Sciatic nerve (tissue), 2 donors: ENCODE measurements at places on chromosomes 11 and 22. TPM values are rescaled to one million over a fixed set of nuclear protein-coding genes. Genes with fewer than 3 reads are reported as not detected.
A peak's percentile ranks its signal among the peaks of the same experiment; 100 is the strongest.

DNA sequence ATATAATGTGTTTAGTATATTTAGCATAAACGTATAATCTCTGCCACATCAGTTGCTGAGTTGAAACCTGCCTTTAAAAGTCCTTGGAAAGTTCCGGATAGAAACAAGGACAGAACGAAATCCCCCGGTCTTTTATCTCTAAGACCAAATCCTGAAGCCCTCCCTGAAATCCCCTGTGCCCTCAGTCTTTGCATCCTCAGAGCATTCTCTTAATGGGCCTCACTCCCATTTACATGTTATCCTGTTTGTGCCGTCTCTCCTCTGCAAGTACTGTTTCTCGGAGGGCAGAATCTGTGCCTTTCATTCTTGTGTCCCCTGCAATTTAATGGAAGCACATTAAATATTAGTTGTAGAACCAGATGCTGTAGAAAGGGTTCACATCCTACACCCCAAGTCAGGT lies 56.0 kb downstream of the ZNRF3 start:
- no peak for DNase-seq

GRCh38 chr11:15159085-15159484 lies 44.4 kb downstream of the INSC start:
- DNase-seq: no peak

DNA sequence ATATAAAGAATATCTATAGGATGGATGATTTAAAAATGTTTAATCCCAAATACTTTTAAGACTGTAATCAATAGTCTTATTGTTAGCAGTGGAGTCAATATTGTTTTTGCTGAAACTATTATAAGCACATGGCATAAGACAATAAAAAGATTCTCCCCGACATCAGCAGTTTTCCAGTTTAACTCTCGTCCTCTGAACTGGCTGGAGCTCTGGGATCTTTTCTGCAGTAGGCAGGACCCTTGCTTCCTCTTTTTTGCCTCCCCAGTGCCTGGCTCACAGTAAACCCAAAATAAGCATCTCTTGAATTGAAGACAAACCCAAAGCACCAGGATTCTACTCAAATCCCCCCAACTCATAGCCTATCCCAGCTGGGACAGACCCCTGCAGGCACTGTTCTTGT lies 32.9 kb downstream of the KCNJ1 start:
- DNase-seq: no peak

- DNase-seq: peak; percentile 82
Observed at GRCh38 chr22:19679522-19680101, 34.7 kb upstream of the SEPTIN5 start.

DNA sequence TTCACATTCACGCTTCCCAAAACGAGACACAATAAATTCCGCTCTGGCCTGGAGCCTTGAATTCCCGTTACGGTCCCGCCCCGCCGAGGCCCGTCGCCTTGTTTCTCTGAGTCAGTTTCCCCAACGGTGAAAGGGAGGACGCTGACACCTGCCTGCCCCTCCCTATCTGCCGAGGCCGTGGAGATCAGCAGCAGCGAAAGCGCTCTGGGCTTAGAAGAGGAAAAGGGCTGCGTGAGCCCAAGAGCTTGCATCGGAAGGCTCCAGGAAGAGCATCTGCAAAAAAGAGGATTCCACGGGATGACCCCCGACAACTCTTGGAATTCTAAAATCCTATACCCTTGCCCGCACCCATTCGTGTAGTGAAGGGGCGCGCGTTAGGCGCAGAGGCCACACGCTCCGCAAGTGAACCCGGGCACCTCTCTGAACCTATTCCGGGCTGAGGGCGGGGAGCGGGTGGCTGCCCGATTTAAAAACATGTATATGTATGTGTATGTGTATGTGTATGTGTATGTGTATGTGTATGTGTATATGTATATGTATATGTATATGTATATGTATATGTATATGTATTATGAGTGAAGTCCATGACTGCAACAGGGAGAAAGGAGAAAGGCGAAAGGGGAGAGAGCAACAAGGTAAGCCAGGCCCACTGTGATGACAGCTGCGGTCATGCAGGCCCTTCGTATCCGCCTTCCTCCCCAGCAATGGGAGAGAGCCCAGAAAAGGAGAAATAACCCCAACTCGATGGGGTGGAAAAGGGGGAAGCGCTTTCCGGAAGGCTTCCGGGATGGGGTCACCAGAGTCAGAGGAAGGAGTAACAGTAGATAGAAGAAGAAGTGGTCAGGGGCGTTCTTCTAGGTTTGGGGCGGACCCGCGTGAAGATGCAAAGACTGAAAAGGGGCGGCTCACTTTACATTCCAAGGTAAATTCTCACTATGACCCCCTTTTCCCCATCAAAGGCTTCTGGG lies 948 bp upstream of the MRTFA start:
- peak; percentile 65 for DNase-seq

- DNase-seq: no peak
Observed at GRCh38 chr22:50694099-50694605, 21.5 kb downstream of the SHANK3 start.

- DNase-seq: no peak
Observed at GRCh38 chr11:22703040-22703439, 36.6 kb downstream of the GAS2 start.

PAX6 gene
- total RNA-seq: not detected

- no peak for DNase-seq
Observed at GRCh38 chr11:43868852-43869567, 11.6 kb upstream of the ALKBH3 start.

DNA sequence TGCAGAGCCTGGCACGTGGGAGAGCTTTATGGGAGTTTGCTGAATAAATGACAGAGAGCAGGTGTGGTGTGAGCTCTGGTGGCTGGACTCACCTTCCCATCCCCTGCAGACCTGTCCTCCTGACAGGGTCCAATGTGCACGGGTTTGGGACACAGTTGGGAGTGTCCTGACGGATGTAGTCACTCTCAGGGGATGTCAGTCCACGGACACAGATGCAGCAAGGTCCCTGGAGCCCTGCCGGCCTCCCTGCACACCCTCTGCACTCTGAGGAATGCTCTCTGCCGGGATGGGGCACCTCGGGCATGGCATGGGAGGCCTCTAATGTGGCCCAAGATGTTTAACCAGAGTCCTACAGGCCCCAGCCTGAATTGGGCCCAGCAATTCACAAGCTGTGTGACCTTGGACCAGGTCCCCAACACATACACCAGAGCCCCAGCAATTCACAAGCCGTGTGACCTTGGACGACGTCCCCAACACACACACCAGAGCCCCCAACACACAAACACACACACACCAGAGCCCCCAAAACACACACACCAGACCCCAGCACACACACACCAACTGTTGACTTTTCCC lies 30.0 kb upstream of the RFPL3 start:
- no peak for DNase-seq

RFPL2 gene
- total RNA-seq: not detected

SLC22A8 gene
- total RNA-seq: not detected

DNA sequence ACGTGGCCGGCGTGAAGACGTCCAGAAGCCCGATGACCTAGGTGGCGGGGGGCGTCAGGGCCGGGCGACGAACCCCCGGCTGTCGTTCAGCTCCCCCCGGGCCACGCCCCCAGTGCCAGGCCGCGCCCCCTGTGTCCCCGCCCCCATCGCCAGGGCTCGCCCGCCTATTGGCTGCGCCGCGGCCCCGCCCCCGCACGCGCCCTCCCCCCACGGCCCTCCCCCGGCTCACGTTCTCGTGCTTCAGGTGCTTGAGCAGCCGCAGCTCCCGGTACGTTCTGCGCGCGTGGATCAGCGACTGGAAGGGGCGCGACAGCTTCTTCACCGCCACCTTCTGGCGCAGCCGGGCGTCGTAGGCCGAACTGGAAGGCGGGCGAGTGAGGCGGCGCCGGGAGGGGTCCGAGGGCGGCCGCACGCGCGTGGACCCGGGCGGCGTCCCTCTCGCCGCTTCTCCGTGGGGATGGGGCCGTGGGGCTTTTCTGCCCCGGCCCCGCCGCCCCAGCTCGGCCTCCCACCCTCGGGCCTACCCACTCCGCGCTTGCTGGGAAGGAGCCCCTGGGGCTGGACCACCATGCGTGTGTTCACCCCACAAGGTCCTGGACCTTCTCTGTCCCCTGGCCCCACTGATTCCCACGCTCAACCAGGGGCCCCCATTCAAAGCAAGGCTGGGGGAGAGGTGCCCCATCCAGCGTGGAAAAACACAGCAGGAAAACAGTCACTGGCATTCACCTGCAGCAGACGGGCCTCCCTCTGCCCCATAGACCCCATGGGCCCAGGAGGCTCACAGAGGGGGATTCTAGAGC lies 2.4 kb downstream of the MAPK11 start:
- DNase-seq: peak; percentile 84

PICALM gene
- total RNA-seq: 314 TPM

- no peak for DNase-seq
Observed at GRCh38 chr11:85483861-85484260, 143.3 kb downstream of the DLG2 start.

ST14 gene
- total RNA-seq: 2.8 TPM

DNA sequence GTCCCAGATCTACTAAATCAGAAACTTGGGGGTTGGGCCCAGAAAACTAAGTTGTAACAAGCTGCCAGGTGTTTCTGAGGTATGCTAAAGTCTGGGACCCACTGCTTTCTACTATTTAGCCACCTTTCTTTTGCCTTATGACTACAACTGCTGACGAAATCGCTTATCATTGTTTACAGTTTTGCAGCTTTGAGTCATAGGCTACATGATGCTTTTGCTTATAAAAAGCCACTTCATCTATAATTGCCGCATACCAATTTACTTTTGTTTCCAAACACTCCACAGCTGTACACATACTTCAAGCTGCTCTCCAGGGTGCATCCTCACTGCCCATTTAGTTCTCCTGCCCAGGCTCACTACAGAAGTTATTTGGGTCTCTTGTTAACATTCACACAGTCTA lies 144.7 kb downstream of the ENTHD1 start:
- DNase-seq: no peak

DEUP1 gene
- not detected for total RNA-seq

GRCh38 chr11:16812274-16812673 lies 73.8 kb downstream of the C11orf58 start:
- DNase-seq: no peak

ANKK1 gene
- total RNA-seq: 0.98 TPM

GRCh38 chr11:103907548-103908455 lies 128.6 kb upstream of the DDI1 start:
- DNase-seq: no peak

GRCh38 chr11:112616327-112617097 lies 344.7 kb upstream of the NCAM1 start:
- DNase-seq: no peak

ROM1 gene
- total RNA-seq: 15.2 TPM

- no peak for DNase-seq
Observed at GRCh38 chr22:37624017-37624365, 15.4 kb downstream of the GGA1 start.

DNA sequence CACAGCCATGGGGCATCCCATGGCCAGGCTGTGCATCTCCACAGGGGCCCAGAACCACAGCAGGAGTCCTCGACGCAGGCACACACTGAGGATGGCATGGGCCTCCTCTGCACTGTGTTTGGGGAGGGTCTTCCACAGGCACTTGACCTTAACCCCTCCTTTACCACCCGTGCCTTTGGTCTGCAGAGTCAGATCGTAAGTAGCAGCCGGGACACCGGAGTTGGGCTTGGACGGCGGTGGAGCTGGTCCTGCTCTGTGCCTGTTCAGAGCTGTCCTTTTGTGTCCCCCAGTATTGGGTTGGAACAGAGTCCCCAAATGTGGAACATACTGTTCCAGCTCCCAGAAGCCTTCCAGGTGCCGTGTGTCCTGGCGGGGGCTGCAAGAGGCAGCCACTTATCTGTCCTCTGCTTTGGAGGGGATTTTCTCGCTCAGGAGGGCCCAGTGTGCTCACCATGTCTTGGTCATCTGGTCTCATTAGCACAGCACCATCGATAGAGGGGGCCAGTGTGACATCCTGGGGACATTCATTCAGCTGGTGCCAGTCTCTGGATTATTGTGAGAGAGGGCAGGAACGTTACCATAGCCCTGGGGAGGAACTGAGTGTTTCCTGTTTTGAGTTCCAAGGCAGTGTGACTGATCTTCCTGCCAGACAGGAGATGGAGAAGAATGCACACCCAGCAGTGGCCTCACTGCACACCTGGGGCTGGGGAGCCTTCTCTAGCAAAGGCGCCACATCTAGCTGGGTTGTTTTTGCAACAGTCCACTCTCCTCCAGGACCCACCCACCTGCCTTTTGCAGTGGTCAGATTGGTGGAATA lies 12.4 kb downstream of the CRELD2 start:
- DNase-seq: no peak

DNA sequence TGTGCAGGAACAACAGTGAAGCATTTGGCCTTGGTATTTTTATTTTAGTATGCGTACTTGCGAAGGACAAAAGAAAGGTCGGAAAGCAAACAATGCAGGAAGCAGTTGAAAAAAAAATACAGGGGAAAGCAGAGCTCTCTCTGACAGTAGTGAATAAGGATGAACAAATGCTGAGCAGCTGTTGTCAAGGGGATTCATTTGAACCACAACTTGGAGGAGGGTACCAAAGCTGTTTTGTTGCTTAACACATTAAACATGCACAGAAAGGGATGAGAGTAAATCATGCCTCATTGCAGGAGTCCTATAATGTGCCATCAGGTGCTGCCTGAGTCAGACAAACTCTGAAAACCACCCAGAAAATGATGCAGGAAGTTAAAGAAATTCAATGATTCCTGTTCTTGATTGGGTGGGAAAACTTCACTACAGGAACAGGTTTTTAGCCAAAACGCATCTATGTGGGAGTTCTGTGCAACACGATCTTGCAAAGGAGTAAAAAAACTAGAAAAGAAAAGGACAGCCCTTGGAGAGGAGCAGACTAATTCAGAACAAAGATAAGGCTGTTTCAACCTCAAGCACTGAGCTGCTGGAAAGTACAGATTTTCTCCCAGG lies 2113.5 kb downstream of the LRRC4C start:
- no peak for DNase-seq

- peak; percentile 17 for DNase-seq
Observed at GRCh38 chr11:131666006-131666405, 295.6 kb downstream of the NTM start.

GRCh38 chr11:64290352-64291261 lies 495 bp upstream of the KCNK4 start:
- no peak for DNase-seq

GRCh38 chr11:8289492-8289918 lies 25.8 kb upstream of the LMO1 start:
- peak; percentile 17 for DNase-seq

OR10D3 gene
- total RNA-seq: not detected

- no peak for DNase-seq
Observed at GRCh38 chr22:39926753-39927152, 25.9 kb downstream of the GRAP2 start.

DNA sequence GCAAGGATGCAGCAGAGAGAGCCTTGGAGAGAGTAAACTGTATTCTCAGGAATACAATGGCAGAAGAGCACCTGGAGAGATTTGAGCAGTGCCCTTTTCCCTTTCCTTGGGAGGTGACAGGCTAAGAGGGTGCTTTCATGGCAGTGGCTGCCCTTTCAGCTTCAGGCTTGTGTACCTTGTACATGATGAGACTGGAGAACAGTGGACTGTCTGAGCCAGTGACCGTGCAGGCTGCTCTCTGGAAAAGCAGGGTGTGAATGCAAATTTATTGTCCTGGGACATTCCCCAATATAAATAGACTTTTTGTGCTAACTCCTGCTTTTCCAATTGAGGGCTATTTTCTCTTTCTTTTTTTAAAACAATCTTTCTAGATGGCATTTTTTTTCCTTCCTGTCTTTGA lies 99.3 kb downstream of the TRIM44 start:
- DNase-seq: no peak
